ENCODE measurements at places on chromosomes 13 and 19.

DNA sequence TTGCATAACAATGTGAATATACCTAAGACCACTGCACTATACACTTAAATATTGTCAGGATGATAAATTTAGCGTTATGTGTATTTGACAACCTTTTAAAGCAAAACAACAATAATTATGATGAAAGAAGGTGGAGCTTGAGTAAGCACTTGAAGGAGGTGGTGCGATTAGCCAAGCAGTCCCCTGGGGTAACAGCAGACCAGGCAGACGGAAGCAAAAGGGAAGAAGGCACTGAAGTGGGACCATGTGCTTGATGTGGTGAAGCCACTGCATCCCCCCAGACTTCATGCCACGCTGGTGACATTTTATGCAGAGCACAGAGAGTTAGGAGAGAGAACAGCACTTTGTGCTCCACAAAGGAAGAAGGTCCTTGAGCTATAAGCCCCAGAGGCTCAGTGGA, 58.3 kb upstream of the ZNF507 start:
- DNase-seq = no peak

- DNase-seq = no peak
Measured at GRCh38 chr13:81682081-81682630, 1341.2 kb upstream of the SPRY2 start.

GRCh38 chr13:43267916-43268315, 244.5 kb downstream of the DNAJC15 start:
- DNase-seq = no peak

DNA sequence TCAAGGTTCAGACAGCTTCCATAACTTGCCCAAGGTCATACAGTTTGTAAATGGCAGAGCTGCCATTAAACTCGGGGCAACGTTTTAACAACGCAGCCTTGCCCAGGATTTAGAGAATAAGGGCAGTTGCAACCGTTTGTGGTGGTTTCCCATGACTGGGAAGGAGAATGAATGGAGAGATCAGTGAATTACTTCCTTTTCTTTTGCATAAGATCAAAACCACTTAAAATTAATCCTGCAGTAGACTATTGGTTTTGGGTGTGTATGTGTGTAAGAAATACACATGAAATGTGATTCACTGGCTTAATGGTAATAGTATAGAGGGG, 179.1 kb upstream of the MIR17HG start:
- no peak for DNase-seq

GRCh38 chr13:102626928-102627327, 30.1 kb downstream of the TPP2 start:
- DNase-seq = no peak
